Fibroblast of lung (primary cell): ENCODE measurements at places on chromosomes 16 and 17. TPM values are rescaled to one million over a fixed set of nuclear protein-coding genes. Genes with fewer than 3 reads are reported as not detected.

ARMC7 gene
- total RNA-seq, result 2.8 and 3.1 TPM in 2 replicates

CFAP119 gene
- 0.77 and 1.3 TPM in 2 replicates for total RNA-seq

SLC35G6 gene
- not detected in 2 replicates for total RNA-seq

CCT6B gene
- total RNA-seq, result 0.77 and 1.2 TPM in 2 replicates

ICAM2 gene
- total RNA-seq, result 2.6 and 3.5 TPM in 2 replicates

NACA2 gene
- not detected in 2 replicates for total RNA-seq
